ENCODE measurements at places on chromosomes 3 and 15. TPM values are rescaled to one million over a fixed set of nuclear protein-coding genes. Genes with fewer than 3 reads are reported as not detected.

The KATNBL1 gene
- 52.1 TPM for total RNA-seq

DNA sequence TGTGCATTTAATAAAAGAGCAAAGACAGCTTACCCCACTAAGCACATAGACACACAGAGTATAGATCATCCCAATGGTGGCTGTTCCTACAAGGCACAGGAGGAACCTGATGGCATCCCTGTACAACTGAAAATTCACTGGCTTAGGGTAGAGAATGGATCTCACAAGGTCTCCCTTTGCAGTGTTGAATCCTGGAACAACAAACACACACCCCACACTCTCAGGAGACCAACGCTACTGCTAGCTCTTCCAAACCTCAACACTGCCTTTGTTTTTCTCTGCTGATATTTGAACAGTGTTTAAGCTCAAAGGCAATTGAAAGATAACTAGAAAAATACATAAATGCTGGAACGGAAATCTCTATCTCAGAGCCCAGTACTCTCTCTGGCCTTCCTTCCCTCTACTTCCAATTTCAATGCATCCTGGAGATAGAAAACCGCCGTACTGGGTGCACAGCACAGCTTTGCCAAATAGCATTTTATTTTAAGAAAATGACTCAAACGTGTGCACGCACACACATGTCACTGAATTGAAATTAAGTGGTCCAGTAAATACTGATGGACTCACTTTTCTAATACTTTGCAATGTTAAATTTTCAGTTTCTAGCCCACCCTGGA, 87.5 kb upstream of the ATP13A5 start:
- DNase-seq = no peak
- H3K27me3 ChIP-seq = no peaks in the 10 kb centered on the region
- no peak overlapping the region for H3K27ac ChIP-seq
- H3K4me3 ChIP-seq = no peak overlapping the region

The CFAP100 gene
- total RNA-seq = not detected

- H3K4me3 ChIP-seq = no peak overlapping the region
- no peaks in the 10 kb centered on the region for H3K36me3 ChIP-seq
- no peak overlapping the region for H3K27ac ChIP-seq
- H3K27me3 ChIP-seq = no peaks in the 10 kb centered on the region
- no peak for DNase-seq
These were observed 134.2 kb upstream of the SATB1 start for GRCh38 chr3:18559331-18559842.

DNA sequence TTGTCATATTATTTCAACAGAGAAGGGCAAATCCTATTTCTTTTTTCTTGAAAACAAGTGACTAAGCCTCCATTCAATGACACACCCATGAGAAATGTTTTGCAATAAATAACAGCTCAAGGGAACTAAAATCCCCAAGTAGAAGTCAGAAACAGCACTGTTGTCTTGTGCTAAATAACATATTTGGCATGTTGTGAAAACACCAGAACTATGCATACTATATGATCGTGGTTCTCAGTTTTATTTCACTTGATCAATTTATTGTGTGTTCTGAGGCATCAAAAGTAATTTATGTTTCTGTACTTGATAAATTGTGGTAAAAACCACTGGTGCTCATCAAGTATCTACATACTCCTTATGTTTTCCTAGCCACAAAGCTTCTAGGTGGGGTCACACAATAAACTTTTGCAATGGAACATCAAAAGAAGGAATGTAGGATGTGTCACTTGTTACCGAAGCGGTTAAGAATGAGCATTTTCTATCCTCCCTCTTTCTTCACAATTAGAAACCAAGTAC, 691.7 kb upstream of the CBLB start:
- peak overlapping the region; percentile 68 for H3K27ac ChIP-seq
- H3K27me3 ChIP-seq = no peaks in the 10 kb centered on the region
- no peaks in the 10 kb centered on the region for H3K36me3 ChIP-seq
- H3K4me1 ChIP-seq = peaks cover 6% of the 10 kb centered on the region

- H3K4me3 ChIP-seq = peak overlapping the region; percentile 78
- no peak for DNase-seq
- H3K36me3 ChIP-seq = no peaks in the 10 kb centered on the region
- peaks cover 11% of the 10 kb centered on the region for H3K4me1 ChIP-seq
These were observed 10.2 kb upstream of the KCNMB3 start for GRCh38 chr3:179260949-179261765.

The PCSK6 gene
- total RNA-seq = 31.5 TPM

- H3K27me3 ChIP-seq = no peaks in the 10 kb centered on the region
- no peak overlapping the region for H3K27ac ChIP-seq
- no peak overlapping the region for H3K4me3 ChIP-seq
- DNase-seq = no peak
- H3K4me1 ChIP-seq = no peaks in the 10 kb centered on the region
These were observed 250.9 kb upstream of the CFAP20DC start for GRCh38 chr3:59300733-59301132.

The MYZAP gene
- 14.6 TPM for total RNA-seq

GRCh38 chr3:159174715-159175692, 373.1 kb downstream of the MFSD1 start:
- no peak overlapping the region for H3K27ac ChIP-seq
- no peak overlapping the region for H3K4me3 ChIP-seq
- H3K4me1 ChIP-seq = no peaks in the 10 kb centered on the region
- no peak for DNase-seq
- no peaks in the 10 kb centered on the region for H3K36me3 ChIP-seq
- no peaks in the 10 kb centered on the region for H3K27me3 ChIP-seq

The TNFSF10 gene
- 69.4 TPM for total RNA-seq

DNA sequence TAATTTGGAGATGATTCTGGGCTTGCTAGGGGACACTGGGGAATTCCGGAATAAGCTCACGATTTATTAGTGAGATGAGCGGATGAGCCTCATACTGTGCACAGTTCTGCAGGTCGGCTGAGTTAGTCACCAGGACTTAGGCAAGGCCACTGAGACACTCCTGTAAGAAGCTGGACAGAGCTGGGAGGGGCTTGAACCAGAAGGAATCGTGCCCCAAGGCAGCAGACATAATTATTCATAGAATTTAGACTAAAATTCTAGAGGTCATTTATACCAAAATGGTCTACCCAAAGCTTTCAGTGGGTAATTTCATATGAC, 121.4 kb downstream of the VGLL4 start:
- no peaks in the 10 kb centered on the region for H3K27me3 ChIP-seq
- H3K4me3 ChIP-seq = no peak overlapping the region
- no peak for DNase-seq

GRCh38 chr3:125662675-125663074, 67.4 kb upstream of the OSBPL11 start:
- H3K27ac ChIP-seq = no peak overlapping the region
- H3K27me3 ChIP-seq = no peaks in the 10 kb centered on the region
- H3K36me3 ChIP-seq = no peaks in the 10 kb centered on the region
- H3K4me1 ChIP-seq = no peaks in the 10 kb centered on the region
- H3K4me3 ChIP-seq = no peak overlapping the region

- peaks cover 23% of the 10 kb centered on the region for H3K4me1 ChIP-seq
- no peak overlapping the region for H3K27ac ChIP-seq
- no peak for DNase-seq
These were observed 18.7 kb downstream of the BHLHE40 start for GRCh38 chr3:4997946-4998345.

GRCh38 chr3:178182337-178182779, 353.9 kb upstream of the KCNMB2 start:
- no peaks in the 10 kb centered on the region for H3K4me1 ChIP-seq
- H3K27me3 ChIP-seq = no peaks in the 10 kb centered on the region
- H3K36me3 ChIP-seq = no peaks in the 10 kb centered on the region
- H3K4me3 ChIP-seq = no peak overlapping the region
- no peak overlapping the region for H3K27ac ChIP-seq
- no peak for DNase-seq

DNA sequence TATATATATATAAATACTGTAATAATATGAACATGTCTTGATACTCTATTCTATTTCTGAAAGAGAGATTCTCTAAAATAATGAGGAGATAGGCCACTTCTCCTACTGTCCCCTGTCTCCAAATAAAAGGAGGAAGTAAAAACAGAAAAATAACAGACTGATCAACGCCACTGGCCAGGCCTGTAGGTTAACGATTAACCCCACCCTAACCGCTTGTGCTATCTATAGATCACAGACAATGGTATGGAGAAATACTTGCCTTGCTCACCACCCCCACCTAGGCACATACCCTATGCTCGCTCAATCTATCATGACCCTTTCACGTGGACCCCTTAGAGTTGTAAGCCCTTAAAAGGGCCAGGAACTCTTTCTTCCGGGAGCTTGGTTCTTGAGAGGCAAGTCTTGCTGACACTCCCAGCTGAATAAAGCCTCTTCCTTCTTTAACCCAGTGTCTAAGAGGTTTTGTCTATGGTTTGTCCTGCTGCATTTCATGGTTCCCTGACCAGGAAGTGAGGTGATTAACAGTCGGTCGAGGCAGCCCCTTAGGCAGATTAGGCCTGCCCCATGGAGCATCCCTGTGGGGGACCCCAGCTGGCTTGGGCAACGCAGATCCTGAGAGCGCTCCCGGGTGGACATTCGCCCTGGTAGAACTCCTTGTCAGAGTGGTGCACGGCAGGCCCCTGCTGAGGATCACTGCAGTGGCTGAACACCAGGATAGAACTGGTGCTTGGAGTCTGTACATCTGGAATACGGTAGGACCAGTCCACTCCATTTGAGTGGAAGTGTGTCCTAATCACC, 521.8 kb upstream of the CNTN3 start:
- no peaks in the 10 kb centered on the region for H3K27me3 ChIP-seq
- no peak for DNase-seq
- no peaks in the 10 kb centered on the region for H3K4me1 ChIP-seq
- H3K4me3 ChIP-seq = no peak overlapping the region

The ZNF662 gene
- 12.7 TPM for total RNA-seq

The TICRR gene
- 1.5 TPM for total RNA-seq

DNA sequence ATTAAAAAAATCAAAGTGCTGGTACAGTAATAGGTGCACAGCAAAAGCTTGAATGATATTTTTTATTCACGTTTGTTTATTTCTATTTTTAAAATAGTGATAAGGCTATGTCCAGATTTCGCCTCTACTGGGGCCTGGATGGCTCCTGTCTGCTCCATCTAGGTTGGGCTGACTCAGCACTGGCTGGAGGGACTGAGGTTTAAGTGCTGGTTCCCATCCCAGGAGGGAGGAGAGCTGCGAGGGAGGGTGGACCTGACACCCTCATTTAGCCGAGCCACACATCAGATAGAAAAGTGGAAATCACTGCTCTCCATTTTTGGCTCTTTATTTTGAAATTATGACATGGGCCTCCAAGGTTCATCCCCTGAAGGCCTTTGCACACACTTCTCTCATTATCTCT, 95.4 kb upstream of the AGBL1 start:
- no peaks in the 10 kb centered on the region for H3K27me3 ChIP-seq
- no peaks in the 10 kb centered on the region for H3K4me1 ChIP-seq

DNA sequence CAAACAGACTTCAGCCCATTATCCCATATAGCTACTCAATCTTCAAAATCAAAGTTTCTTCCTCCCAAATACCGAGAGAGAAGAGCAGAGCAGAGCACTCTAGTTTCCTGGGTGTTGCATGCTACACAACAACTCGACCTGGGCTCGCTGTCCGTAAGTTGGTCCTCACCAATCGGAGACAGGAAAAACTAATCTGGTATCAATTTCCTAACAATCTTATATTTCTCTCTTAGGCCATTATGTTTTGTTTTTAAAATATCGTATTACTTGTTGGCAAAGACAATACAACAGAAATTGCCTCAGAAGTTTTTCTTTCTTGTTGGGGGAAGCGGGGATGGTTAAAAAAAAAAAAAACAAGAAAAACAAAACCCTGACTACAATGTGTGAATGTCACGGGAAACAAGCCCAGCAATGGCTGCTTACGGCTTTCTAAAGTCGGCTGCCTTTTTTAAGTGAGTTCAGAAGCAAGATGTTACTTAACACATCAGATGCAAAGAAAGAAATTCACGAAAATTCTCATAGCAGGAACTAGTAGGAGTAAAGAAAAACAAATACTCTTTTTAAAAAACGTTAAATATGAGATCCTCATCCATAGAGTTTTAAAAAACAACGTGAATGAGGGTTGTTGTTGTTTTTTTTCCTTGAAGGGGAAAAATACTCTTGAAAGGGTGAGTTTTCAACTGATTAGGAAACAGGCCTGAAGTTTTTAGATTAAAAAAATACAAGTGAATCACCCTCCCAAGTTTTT, 1.9 kb downstream of the VGLL4 start:
- DNase-seq = no peak
- peak overlapping the region; percentile 90 for H3K27ac ChIP-seq
- H3K4me1 ChIP-seq = peaks cover 59% of the 10 kb centered on the region
- H3K4me3 ChIP-seq = peak overlapping the region; percentile 70

The ALPK3 gene
- total RNA-seq = 1.4 TPM

The PSMD2 gene
- total RNA-seq = 198 TPM

- no peak for DNase-seq
- no peak overlapping the region for H3K27ac ChIP-seq
- H3K4me3 ChIP-seq = no peak overlapping the region
- H3K4me1 ChIP-seq = peaks cover 6% of the 10 kb centered on the region
- H3K27me3 ChIP-seq = no peaks in the 10 kb centered on the region
These were observed 162.0 kb upstream of the STT3B start for GRCh38 chr3:31370681-31371080.

DNA sequence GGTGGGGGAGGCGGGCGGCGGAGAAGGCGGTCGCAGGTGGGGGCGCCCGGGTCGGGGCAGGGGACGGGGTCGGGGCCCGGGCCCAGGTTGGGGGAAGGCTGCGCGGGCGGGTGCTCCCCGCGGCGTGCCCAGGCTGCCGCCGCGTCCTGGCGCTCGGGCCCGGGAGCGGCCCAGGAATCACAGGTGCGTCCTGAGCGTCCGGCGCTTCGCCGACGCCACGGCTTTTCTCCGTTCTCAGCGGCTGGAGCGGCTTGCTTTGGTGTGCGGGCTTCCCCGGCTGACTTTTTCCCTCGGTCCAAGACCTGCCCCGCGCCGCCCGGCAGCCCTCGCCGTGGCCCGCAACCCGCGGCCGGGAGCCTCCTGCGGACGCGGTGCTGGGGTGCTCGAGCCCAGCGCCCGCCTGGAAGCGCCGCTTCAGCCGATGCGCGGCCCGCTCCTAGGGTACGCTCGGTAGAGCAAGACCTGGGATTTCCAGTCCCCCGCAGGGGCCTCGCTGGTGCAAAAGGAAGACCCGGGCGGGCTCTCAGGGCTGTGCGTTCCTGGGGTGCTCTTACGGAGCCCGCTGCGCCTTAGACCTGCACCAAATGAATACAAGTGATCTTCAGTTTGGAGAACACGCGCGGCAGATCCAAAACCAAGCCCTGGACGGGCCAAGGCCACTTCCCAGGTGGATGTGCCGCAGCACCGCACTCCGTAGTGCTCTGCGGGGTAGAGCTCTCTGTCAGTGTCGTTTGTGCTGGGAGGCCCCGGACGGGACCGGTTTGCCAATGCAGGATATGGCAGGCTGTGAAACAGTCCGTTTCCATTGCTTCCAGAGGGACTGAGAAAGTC, 639 bp downstream of the NIPA1 start:
- H3K36me3 ChIP-seq = no peaks in the 10 kb centered on the region
- no peak for DNase-seq
- peaks cover 9% of the 10 kb centered on the region for H3K4me1 ChIP-seq
- no peaks in the 10 kb centered on the region for H3K27me3 ChIP-seq
- peak overlapping the region; percentile 84 for H3K4me3 ChIP-seq

GRCh38 chr3:188918093-188918492, 253.7 kb upstream of the TPRG1 start:
- H3K27ac ChIP-seq = no peak overlapping the region
- H3K27me3 ChIP-seq = no peaks in the 10 kb centered on the region
- no peak for DNase-seq
- no peaks in the 10 kb centered on the region for H3K36me3 ChIP-seq
- peaks cover 20% of the 10 kb centered on the region for H3K4me1 ChIP-seq

GRCh38 chr3:26622621-26623418, at the start of gene LRRC3B:
TSS of gene LRRC3B (plus strand) at chr3:26622772. CDS start at chr3:26709673, 86,901 bp downstream.
- H3K36me3 ChIP-seq = no peaks in the 10 kb centered on the region
- peak within 1 kb of the TSS; percentile 40 for H3K4me3 ChIP-seq
- H3K4me1 ChIP-seq = peaks cover 16% of the 10 kb centered on the region

Data from suprapubic skin (tissue), 4 donors.